ENCODE measurements at places on chromosomes 6 and 20. TPM values are rescaled to one million over a fixed set of nuclear protein-coding genes. Genes with fewer than 3 reads are reported as not detected.
A peak's percentile ranks its signal among the peaks of the same experiment; 100 is the strongest.

DNA sequence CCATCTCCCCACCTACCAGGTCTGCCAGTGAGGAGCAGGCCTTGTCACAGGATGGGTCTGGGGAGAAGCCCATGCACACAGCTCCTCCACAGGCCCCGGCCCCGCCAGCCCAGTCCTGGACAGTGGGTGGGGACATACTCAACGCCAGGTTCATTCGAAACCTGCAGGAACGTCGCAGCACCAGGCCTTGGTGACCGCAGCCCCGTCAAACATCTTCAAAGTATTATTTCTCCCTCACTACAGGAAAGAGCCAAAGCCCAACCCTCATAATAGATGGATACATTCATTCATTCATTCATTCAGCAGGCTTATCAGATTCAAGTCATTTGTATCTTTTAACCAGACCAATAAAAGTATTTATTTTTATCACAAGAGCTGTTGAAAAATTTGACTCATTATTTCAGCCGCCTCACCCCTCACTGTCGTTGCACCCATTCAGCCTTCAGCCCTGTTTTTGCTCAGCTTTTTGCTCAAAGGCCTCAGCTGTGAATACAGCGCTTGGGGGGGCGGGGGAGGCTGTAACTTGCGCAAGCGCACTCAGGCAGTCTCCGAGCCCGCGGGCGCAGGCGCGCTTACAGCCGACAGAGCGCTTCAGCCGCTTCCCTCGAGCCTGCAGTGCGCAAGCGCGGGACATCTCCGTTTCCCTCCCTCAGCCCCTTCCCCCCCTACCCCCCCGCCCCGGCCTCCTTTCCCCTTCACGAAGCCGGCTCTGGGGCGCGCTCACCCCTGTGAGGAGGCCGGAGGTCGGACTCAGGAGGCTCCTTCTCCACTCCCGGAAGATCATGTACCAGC, at the start of gene C6orf136:
TSS of gene C6orf136 (plus strand) at position 684 of the 792 bp plus-strand sequence. CDS start at position 783, 99 bp downstream.
- H3K27ac ChIP-seq = peak within 1 kb of the TSS; percentile 79
- peak within 1 kb of the TSS; percentile 85 for H3K4me3 ChIP-seq
- H3K36me3 ChIP-seq = no peaks in the 10 kb centered on the region
- H3K4me1 ChIP-seq = peaks cover 19% of the 10 kb centered on the region
- DNase-seq = peak; percentile 97
- no peaks in the 10 kb centered on the region for H3K27me3 ChIP-seq

GRCh38 chr20:50278377-50278683, 87.7 kb downstream of the CEBPB start:
- DNase-seq = no peak
- no peaks in the 10 kb centered on the region for H3K36me3 ChIP-seq
- H3K27ac ChIP-seq = no peak overlapping the region
- H3K27me3 ChIP-seq = no peaks in the 10 kb centered on the region
- H3K4me1 ChIP-seq = no peaks in the 10 kb centered on the region

DNA sequence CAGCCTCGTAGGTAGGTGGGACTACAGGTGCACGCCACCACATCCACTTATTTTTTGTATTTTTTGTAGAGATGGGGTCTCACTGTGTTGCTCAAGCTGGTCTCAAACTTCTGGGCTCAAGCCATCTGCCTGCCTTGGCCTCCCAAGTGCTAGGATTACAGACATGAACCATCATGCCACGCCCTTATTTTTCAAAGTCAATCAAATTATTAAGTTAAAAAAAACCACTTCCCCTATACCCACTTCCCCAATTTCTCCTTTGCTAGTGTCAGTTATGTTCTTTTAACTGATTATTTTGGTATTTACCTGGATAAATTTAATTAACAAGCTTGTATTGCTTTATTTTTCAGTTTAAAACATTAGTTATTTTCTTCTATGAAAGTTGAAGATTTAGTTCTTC, 49.6 kb downstream of the RIOK1 start:
- H3K27ac ChIP-seq = no peak overlapping the region
- H3K36me3 ChIP-seq = no peaks in the 10 kb centered on the region
- peak; percentile 77 for DNase-seq
- peaks cover 14% of the 10 kb centered on the region for H3K4me1 ChIP-seq
- no peaks in the 10 kb centered on the region for H3K27me3 ChIP-seq
- H3K4me3 ChIP-seq = no peak overlapping the region

FAM162B gene
- not detected for total RNA-seq

Data from Karpas-422 (cell line).